Smooth muscle cell of bladder (primary cell): ENCODE measurements at places on chromosomes 16 and 17. TPM values are rescaled to one million over a fixed set of nuclear protein-coding genes. Genes with fewer than 3 reads are reported as not detected.

G6PC1 gene
- total RNA-seq, result not detected in 2 replicates

ZNF423 gene
- 0.28 and 1.0 TPM in 2 replicates for total RNA-seq

SRCIN1 gene
- not detected in 2 replicates for total RNA-seq

KRTAP2-1 gene
- not detected in 2 replicates for total RNA-seq

TMEM238L gene
- not detected in 2 replicates for total RNA-seq

PRM2 gene
- not detected in 2 replicates for total RNA-seq

TLCD1 gene
- 4.3 and 7.5 TPM in 2 replicates for total RNA-seq

CNTNAP4 gene
- total RNA-seq, result 0.14 TPM in 1 of 2 replicates, not detected in the other

RANBP10 gene
- 3.1 and 4.3 TPM in 2 replicates for total RNA-seq

LRRC37A gene
- 0.46 and 0.85 TPM in 2 replicates for total RNA-seq

CTRL gene
- 0.74 and 0.85 TPM in 2 replicates for total RNA-seq

LPO gene
- total RNA-seq, result not detected in 2 replicates

CMTM2 gene
- total RNA-seq, result not detected in 2 replicates

OR1F1 gene
- not detected in 2 replicates for total RNA-seq

SMIM5 gene
- not detected in 2 replicates for total RNA-seq

CHST6 gene
- total RNA-seq, result 1.6 and 1.7 TPM in 2 replicates

MYH3 gene
- total RNA-seq, result 0.43 and 1.1 TPM in 2 replicates

ASPA gene
- 3.6 and 7.6 TPM in 2 replicates for total RNA-seq

SNX20 gene
- total RNA-seq, result not detected in 2 replicates

KRT39 gene
- not detected in 2 replicates for total RNA-seq

ABCC6 gene
- 0.83 and 2.3 TPM in 2 replicates for total RNA-seq

DPEP2 gene
- total RNA-seq, result not detected in 2 replicates

TBC1D3C gene
- 0.71 TPM in 1 of 2 replicates, not detected in the other for total RNA-seq

MPP3 gene
- total RNA-seq, result 7.8 and 10.0 TPM in 2 replicates

SLC13A2 gene
- total RNA-seq, result not detected in 2 replicates

CRYBA1 gene
- not detected in 2 replicates for total RNA-seq

SHCBP1 gene
- 3.1 and 3.6 TPM in 2 replicates for total RNA-seq

HOXB6 gene
- total RNA-seq, result 0.09 TPM in 1 of 2 replicates, not detected in the other

SCPEP1 gene
- total RNA-seq, result 49.2 and 55.7 TPM in 2 replicates

TMEM114 gene
- not detected in 2 replicates for total RNA-seq

FBXO39 gene
- total RNA-seq, result under 0.01 and 0.14 TPM in 2 replicates

GLIS2 gene
- total RNA-seq, result 1.7 and 2.4 TPM in 2 replicates

TP53TG3D gene
- 0.14 TPM in 1 of 2 replicates, not detected in the other for total RNA-seq

NKD1 gene
- under 0.01 TPM in 2 replicates for total RNA-seq

KRT17 gene
- 6.4 and 7.3 TPM in 2 replicates for total RNA-seq

NTN3 gene
- 0.43 and 0.74 TPM in 2 replicates for total RNA-seq

CCDC92B gene
- total RNA-seq, result not detected in 2 replicates

GAST gene
- not detected in 2 replicates for total RNA-seq

SIRT7 gene
- 16.9 and 21.2 TPM in 2 replicates for total RNA-seq

CLEC3A gene
- not detected in 2 replicates for total RNA-seq

ABCA6 gene
- 9.9 and 20.2 TPM in 2 replicates for total RNA-seq

ACSF3 gene
- 19.3 and 24.7 TPM in 2 replicates for total RNA-seq

HIC1 gene
- total RNA-seq, result 20.5 and 27.2 TPM in 2 replicates

TNFRSF17 gene
- not detected in 2 replicates for total RNA-seq
